ENCODE measurements at places on chromosomes 7 and 10.

- no peak for DNase-seq
These were observed 88.3 kb downstream of the ARMH3 start for GRCh38 chr10:101967713-101968112.

DNA sequence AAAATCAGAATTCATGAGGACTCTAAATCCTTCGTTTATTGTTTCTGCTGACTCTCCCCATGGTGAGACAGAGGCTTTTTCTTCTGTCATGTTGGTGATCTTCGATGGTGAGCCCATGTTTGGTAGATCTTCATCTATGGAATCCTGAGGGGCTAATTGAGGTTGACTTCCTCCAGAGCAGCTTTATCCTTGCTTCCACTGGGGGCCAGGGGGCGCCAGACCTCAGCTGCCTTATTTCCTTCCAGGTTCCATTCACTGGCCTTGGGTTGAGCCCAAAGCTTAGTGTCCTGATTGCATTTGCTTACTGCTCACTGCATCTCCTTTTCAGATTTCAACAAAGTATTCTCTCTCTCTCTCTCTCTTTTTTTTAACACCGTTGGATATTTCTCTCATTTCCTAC, 80.7 kb downstream of the GCC1 start:
- no peak for DNase-seq

DNA sequence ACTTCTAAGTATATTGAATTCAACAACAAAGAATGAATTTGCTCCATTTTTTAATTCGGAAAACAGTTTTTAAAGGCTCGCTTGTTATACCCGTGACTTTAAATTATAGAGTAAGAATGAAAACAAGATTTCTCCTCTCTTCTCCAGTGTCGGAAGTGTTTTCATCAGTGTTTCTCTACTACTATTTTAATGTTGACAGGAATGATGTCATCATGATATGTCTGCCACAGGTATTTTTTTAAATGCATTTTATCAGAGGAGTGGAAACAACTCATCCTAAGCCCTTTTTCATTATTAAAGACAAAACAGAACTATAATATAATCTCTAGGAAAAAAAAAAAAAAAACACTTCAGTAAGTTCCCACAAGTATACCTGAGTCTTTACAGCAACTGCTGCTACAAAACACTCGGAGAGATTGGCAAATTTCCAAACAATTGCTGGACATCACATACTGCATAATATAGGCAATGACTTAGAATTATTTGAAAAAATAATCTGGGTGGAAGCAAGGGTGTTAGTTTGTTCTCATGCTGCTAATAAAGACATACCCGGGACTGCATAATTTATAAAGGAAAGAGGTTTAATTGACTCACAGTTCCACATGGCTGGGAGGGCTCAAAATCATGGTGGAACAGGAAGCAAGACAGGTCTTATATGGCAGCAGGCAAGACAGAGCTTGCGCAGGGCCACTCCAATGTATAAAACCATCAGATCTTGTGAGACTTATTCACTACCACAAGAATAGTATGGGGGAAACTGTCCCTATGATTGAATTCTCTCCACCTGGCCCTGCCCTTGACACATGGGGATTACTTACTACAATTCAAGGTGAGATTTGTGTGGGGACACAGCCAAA, 4.8 kb upstream of the RNF32 start:
- no peak for DNase-seq

- DNase-seq = no peak
These were observed 133.3 kb upstream of the LAMB4 start for GRCh38 chr7:108263425-108263824.

DNA sequence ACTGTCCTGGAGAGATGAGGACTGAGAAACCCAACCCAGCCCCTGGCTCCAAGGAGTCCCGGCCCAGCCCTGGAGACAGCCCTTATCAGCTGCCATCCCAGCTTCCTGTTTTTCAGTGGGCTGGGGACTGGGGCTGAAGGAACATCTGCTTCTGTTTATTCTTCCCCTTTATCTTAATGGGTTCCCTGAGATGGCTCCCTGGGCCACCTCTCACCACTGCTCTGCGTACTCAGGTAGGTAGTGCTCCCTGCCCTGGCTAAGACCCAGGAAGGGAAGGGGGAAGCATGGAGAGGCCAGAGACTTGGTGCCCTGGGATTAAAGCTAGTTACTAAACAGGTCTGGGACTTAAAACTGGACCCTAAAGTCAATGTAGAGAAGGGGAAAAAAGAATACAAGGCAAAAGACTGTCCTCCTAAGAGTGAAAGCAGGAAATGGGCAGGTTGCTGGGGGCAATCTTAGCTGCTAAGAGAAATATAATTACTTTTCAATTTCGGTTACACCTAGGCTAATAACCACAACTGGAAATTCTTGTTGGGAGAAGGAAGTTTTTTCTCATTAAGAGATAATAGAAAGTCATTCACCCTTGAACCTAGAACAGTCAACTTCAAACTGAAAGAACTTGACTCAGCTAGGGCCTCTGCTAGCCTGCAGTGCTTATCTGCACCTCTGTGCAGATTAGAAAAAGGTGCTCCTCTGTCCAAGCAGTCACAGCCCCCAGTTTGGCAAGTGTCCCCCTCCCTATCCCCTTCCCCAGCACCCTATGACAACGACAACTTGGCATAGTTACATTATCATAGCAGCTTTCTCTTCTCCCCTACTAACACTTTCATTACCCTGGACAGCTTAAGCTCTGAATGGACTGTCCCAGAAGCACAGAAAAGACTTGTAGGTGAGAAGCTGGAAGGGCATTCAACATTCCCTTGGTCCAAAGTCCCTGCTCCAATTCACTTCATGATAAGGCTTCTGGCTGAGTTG, 65.6 kb upstream of the KDM7A start:
- DNase-seq = no peak

GRCh38 chr7:132932296-132933071, 149.4 kb downstream of the CHCHD3 start:
- peak; percentile 60 for DNase-seq

- DNase-seq = no peak
These were observed 201.4 kb upstream of the SH2B2 start for GRCh38 chr7:102085218-102085772.

DNA sequence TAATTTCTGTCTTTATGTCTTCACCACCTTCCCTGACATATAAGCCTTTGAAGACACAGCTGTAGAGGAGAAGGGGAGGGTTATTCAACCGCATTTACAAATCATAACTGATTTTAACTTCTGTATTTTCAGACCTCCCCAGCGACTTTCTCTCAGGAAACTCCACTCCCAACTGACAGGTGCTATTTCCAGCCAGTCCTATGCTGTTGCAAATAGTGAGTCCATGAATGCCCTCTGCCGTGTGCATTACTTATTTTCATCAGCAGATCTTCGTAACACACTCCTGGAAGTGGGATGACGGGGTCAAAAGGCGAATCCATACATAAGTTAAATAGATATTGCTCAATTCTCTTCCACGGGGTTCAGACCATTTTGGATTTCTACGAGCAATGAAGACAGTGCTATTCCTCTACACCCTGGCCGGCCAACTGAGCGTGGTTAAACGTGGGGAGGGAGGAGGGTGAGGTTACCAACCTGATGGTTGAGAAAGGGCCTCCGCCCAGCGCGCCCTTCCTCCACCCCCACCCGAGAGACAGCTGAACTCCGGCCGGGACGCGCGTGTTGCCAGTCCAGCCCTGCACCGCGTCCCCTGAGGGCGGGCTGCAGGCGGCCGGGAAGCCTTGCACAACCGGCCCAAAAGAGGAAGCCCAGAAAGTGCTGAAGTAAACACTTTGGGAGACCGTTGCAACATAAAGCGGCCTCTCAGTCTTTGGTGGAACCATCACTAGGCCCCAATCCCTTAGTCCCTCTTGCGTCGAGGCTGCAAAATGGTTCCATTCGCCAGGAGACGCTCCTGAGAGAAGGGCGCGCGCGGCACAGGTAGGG, at the start of gene APBB1IP:
APBB1IP (plus strand) TSS at position 705 of the 825 bp plus-strand sequence. CDS start 53,986 bp downstream, outside the sequence.
- DNase-seq = no peak

DNA sequence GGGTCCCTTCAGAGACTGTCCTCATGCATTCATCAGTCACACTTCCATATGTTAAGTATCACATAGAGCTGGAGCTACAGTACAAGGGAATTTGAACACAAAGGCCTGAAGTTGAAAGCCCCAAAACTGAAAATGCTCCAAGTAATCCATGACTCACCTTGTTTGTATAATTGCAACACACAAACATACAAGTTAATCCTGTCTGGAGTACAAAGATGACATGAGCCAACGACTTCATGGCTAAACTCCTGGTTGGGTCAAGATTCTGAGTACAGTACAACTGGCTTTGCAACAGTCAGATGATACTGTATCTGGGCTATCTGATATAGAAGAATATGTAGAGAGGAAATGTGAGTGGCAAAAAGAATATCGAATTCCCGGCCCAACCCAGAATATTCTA, 73.1 kb upstream of the AASS start:
- no peak for DNase-seq

Measured in neuronal stem cell (in vitro differentiated cells).